Stimulated activated CD4-positive, alpha-beta T cell treated with anti-CD3 and anti-CD28 coated beads, Interleukin-2, amount 100 ng/mL, for 48 hours (primary cell): ENCODE measurements at places on chromosomes 1 and 21.

- DNase-seq, result no peak
Observed at GRCh38 chr1:230879778-230880177, 11.5 kb upstream of the C1orf198 start.

DNA sequence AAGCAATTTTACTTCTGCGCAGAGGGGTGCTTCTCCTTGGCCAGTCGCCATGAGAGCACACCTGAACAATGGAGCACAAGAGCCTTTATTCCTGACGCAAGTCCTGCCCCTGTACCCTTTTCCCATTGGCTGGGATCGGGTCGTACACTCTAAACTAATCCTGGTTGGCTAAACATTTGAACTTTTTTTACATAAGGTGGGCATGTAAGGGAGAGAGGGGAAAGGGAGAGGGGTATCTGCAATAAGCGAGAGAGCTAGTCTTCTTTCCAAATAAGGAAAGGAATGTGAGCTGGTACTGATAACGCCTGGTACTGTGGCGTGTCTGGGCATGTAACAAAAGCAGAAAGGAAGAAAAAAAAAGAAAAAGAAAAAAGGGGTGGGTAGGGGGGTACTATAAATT lies 21.8 kb downstream of the MFSD2A start:
- DNase-seq, result no peak

DNA sequence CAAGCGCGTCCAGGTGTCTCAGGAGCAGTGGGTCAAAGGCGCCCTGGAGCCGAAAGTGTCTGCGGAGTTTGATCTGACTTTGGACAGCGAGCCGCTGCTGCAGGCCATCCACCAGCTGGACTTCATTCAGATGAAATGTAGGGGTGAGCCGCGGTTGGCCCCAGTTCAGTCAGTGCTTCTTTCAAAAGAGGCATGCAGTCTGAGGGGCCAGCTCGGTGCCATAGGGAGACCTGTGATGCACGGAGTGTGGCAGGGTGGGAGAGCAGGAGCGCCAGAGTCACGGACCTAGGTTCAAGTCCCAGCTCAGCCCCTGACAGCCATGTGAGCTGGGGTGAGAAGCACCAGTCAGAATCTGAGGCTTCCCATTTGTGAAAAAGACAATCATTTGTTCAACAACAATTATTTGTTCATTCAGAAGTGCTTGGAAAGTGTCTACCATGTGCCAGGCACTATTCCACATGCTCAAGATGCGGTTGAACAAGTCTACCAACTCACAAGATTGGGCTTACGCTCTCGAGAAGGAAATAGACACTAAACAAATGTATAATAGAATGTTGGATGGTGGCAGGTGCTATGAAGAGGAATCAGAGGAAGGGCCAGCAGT lies 39.5 kb upstream of the GNPAT start:
- DNase-seq, result no peak

- no peak for DNase-seq
Observed at GRCh38 chr1:77265180-77265579, 16.6 kb upstream of the AK5 start.

GRCh38 chr1:181319907-181320306 lies 163.4 kb upstream of the CACNA1E start:
- no peak for DNase-seq

- DNase-seq, result no peak
Observed at GRCh38 chr1:109773900-109774485, 10.3 kb upstream of the EPS8L3 start.

DNA sequence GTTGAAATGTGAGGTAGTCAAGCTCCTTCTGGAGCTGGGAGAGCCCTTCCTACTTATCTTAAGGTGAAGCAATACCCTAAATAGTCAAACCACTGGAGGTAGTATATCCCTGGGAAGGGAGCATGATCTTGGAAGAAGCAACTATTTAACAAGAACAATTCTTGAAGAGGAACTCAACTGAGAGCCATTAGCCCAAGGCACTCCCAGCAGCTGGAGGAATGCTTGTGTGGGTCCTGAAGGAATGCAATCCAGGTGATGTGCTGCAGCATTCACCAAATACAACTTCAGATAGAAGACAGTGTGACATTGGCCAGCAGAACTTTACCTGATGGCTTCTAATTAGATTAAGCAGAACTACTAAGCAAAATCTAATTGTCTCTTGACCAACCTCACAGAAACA lies 9.5 kb downstream of the FCER1A start:
- DNase-seq, result no peak

GRCh38 chr1:33147997-33148314 lies 33.9 kb downstream of the TRIM62 start:
- peak; percentile 15 for DNase-seq

DNA sequence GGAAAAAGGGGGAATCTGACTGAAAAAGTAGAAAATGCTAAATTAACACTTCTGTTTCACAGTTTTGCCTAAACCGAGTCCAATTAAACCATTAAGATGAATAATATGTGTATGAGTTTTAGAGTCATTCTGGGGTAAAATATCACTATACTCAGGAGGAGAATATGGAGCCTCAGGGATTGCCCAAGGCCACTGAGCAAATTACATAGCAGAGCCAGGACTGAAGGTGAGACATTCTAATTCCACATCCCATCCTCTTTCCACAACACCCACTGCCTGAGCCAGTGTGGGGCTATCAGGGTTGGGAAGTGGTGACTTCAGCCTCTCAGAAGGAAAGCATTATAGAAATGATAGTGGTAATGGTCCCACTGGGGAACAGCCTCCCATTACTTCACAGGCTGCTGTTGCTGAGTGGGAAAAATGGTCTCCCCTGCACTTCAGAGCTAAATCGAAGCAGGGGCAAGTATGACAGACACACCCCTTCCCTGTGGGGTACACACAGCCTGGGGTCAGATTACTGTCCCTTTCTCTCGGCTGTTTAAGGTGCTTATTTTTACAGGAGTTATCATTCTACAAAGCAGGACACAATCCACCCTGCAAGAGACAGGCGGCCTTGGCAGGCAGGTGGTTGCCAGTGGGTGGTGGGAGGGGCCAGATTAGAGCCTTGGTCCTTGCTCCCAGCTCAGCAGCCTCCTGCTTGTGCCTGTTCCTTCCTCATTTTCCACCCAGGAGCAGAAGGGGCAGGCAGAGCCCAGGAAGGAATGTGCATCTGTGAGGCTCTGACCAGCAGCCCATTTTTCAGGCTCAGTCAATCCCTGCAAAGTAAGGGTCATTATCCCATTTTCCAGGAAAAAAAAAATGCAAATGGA lies 9.5 kb upstream of the BCAR3 start:
- no peak for DNase-seq

DNA sequence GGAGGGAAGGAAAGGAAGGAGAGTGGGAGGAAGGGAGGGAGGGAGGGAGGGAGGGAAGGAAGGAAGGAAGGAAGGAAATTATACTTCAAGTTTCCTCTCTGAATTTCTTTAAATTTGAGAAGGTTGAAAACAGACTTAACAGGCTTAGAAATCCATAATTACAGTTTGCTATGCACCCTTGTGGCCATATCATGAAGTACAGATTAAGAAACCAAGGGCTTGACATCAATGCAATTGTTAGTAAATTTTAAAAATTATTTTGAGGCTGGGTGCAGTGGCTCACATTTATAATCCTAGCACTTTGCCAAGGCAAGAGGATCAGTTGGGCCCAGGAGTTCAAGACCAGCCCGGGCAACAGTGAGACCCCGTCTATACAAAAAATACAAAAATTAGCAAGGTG lies 14.4 kb downstream of the ANP32E start:
- DNase-seq, result no peak

DNA sequence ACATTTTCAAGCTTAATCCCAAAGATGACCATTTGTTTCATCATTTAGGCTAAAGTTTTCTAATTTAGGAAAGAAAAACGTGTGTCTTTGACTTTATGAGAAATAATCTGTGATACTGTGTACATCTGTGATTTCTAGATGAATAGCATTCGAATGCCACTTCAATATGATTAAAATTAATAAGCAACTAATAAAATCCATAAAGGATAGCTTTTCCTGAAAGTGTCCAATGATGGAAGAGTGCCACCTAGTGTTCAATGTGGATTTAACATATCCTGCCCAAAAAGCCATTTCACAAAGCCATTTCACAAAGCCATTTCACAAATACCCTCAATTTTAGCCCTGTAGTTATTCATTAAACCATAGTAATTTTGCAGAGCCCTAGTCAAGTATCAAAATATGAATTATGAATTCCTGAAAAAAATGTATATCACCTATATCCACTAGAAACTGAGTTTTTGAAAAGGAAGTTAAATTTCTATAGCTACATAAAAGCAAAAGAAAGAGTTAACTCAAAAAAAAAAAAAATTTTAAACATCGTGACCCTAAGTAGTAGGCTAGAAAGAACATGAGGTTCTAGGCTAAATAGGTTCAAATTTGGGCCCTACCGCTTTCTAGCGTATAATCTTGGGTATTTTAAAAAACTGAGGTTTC lies 19.1 kb downstream of the NME7 start:
- DNase-seq, result no peak

DNA sequence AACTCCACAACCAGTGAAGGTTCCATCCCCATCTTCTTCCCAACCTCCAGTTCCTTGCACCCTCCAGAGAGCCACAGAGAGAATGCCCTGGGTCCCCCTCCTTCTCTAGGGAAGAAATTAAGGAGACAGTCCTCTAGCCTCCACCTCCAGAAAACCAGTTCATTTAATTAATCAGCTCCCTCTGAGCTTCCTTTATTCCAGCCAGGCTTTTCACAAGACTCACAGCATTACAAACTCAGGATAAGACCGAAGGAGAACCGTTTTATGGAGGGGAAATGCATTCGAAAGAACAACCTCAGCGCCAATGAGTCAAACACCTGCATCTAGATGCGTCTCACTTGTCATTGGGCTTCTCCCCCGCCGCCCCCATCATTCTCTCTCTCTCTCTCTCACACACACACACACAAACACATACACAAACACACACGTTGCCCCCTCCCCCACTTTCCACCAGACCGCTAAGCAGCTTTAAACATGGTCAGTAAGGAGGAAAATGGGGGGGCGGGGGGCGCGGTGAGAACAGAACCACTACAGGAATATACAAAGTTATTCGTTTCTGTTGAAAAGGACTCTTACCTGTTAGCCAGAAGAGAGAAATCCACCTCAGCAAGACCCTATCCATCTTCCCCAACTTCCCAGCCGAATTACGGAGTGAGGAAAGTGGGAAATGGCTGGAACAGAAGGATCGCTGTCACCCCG lies 544 bp downstream of the ILDR2 start:
- peak; percentile 40 for DNase-seq

DNA sequence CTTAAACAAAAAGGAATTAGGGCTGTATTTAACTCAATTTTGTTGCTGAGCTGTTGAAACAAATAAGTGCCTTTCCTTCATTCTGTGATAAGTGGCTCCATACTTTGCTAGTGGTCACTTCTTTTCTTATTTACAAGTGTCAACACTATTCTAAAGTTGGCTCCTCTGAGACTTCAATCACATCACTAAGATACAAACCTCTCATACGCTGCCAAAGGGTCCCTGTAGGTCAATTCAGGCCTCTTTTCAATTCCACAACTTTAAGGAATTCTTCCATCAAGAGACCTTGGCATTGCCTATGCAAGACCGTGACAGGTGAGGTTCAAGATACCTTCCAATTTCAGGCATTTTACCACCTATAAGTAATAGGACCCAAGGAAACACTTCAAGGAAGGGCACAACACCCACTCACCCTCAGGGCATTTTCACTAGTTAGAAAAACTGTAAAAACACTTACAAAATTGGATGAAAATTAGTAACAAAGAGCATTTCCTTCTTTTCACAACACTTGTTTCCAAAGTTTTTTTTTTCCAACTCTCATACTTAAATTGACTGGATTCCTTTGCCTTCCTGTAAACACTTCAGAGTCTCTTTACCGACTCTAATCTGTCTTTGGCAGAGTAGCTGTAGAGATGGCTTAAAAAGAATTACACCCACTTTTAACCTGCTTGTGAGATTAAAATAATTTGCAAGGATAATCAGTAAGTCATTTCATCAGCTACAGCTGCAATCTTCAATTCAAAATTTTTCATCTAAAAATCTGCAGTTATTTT lies 24.5 kb downstream of the SERBP1 start:
- no peak for DNase-seq

DNA sequence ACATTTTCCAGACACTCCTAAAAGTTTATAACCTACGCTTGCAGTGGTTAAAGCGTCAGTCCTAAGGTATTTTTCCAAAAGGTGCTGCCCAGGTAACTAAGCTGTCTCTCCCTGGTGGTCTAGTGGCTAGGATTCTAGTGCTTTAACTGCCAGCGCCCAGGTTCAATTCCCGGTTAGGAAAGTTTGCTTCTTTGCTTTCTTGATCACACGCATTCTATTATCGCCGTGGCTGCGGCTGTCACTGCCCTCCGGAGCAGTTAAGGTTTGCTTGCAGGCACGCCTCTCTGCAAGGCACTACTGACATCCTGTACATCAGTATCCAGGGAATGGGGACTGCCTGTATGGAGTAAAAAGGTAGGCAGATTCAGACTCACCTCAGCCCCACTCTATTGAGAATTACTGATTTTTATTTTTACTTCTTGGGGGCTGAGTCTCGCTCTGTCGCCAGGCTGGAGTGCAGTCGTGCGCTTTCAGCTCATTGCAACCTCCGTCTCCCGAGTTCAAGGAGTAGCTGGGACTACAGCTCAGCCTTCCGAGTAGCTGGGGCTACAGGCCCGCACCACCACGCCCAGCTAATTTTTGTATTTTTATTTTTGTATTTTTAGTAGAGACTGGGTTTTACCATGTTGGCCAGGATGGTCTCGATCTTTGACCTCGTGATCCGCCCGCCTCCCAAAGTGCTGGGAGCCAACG lies 53.2 kb upstream of the CFAP126 start:
- no peak for DNase-seq

DNA sequence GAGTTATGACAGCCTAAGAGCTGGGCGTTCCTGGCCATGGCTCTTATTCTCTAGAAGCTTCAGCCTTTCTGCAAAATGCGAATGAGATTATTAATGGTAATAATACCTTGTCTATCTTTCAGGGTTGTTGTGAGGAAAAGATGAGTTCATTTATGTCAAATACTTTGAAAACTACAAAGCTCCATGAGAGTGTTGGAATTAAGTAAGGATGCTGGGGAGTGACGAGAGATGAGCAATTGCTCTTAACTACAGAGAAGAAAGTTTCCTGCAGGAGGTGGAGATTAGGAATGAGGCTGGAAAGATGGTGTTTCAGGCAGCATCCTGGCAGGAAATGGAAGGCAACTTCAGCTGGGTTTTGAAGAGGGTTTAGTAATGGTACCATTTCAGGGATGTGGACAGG lies 124.2 kb downstream of the CACNA1E start:
- no peak for DNase-seq

GRCh38 chr1:200037904-200038303 lies 10.4 kb downstream of the NR5A2 start:
- DNase-seq, result no peak

- DNase-seq, result no peak
Observed at GRCh38 chr1:195332102-195332501, 1276.1 kb downstream of the KCNT2 start.

DNA sequence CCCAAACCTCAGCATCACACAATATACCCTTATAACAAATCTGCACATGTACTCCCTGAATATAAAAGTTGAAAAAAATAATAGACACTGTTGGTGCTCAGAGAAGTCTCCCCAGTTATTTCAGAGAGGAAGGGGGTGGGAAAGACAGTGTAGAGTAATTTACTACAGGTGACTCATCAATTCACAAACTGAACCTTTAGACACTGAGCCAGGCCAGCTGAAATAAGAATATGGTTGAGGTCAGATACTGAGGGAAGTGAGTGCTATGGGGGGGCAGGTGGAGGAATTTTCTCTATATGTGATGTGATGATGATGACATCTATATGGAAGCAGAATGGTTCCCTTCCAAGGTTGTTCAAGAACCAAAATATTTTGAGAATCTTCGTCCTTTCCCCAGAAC lies 50.1 kb downstream of the MRPL39 start:
- no peak for DNase-seq

GRCh38 chr21:35528116-35529042 lies 479.3 kb upstream of the RUNX1 start:
- DNase-seq, result peak; percentile 36
